Hematopoietic multipotent progenitor cell treated with erythropoietin and hydrocortisone succinate and interleukin-3 and kit ligand, for 8 days (in vitro differentiated cells): ENCODE measurements at places on chromosomes 1 and 21.

- DNase-seq, result no peak
Measured at GRCh38 chr1:2493218-2493617, 17.1 kb downstream of the PLCH2 start.

- no peak for DNase-seq
Measured at GRCh38 chr1:219427989-219428388, 184.9 kb downstream of the ZC3H11B start.

DNA sequence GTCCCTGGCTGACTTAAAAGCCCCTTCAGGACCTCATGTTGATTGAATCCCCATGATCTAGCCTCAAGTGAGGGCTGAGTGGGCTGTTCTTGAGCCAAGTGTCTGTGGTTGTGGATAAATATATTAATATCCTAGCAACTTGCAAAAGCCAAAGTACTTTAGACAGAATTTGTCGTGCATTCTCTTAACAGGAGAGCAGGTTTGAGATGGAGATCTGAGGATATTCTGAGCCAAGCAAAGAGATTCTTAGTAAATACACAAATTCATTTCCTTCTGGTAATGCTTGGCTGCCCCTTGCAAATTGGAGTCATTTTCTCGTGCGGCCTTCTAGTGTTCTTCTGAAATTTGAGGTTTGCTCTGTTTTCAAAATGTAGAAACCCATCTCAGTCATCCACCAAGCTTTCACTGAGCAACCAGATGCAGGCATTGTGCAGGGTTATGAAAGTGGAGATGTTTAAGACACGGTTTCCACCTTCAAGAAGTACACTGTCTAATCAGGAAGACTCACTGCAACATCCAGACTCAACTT is 242.1 kb upstream of the JUN start:
- no peak for DNase-seq

GRCh38 chr1:246111570-246111969 is 395.5 kb downstream of the SMYD3 start:
- no peak for DNase-seq

GRCh38 chr1:27011976-27012563 is 580 bp downstream of the TENT5B start:
- no peak for DNase-seq

- peak; percentile 98 for DNase-seq
Measured at GRCh38 chr1:117612517-117613248, 6.8 kb downstream of the TENT5C start.

GRCh38 chr1:236280438-236281197 is 1.1 kb downstream of the ERO1B start:
- DNase-seq, result no peak

DNA sequence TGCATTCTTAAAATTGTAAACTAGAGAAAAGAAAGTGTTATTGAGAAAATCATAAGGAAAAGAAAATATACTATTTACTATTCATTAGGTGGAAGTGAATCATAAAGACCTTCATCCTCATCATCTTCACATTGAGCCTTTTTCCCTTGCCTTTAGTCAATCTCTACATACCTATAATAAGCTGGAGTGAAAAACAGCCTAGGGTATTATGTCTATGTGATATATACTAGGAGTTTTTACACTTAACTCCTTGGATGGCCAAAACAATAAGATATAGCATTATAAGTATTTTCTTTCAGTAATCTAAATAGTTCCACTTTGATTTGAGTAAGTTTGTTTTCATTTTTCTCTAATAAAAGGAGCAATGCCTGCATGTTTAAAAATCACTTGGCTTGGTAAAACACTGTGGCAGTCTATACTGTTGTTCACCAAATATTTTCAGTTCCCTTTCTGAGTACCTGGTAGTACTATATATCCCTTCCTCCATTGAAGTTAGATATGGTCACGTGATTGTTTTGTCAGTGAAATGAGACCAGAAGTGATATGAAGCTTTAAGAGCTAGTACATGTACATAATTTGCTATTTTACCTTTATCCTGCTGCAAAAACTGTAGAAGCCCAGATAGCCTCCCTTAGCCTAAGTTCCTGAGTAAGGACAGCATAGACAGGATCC is 78.3 kb downstream of the CLEC20A start:
- no peak for DNase-seq

DNA sequence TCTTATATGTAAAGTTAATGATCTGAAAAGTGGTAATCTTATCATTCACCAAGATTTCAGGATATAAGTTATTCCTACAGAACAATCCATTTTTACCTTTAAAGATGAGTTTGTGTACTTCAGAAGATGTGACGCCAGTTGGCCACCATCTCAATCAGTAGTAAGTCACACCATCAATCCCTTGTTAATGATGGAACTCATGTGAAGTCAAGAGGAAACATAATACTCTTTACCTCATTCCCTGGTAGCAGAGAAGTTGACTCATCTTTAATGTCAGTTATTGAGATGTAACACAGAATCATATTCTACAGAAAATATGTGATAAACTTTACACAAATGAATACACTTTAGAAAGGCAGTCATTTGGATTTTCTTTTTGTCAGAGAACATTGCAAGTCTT is 38.2 kb downstream of the MRPL39 start:
- DNase-seq, result no peak

DNA sequence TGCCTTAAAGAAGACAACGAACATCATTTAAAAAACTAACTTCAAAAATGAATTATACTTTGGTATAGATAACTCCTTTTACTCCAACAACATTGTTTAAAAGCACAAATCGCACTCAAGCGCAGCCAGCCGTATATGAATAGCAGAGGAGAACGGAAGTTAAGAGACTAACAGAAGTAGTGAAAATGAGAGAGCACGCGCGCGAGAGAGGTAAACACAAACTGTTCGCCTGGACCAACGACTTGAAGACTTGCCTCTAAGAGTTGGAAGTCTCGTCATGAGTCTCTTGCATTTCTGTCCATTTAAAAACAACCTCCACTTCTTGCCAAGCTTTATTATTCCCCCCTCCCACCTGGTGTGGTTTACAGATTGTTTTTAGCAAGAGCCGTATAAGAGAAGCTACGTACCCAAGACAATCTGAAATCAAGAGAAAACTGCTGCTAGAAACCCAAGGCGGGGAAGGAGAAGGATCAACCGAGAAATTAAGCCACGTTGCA is 479 bp downstream of the SELENOF start:
- DNase-seq, result no peak

DNA sequence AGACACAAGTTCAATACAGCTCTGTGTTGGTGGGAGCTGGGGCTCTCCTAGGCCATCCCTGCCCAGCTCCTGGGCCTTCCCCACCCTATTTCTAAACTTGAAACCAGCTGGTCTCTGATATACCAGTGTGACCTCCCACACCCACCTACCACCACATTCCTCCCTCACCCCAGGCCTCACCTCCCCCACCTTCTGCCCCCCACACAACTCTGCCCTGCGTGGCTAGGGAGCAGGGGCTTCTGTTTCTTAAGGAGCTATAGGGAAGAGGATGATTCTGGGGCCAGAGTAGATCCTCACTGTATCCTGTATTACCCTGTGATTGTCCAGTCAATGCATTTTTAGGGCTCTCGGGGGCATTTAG is 16.5 kb downstream of the NES start:
- no peak for DNase-seq

DNA sequence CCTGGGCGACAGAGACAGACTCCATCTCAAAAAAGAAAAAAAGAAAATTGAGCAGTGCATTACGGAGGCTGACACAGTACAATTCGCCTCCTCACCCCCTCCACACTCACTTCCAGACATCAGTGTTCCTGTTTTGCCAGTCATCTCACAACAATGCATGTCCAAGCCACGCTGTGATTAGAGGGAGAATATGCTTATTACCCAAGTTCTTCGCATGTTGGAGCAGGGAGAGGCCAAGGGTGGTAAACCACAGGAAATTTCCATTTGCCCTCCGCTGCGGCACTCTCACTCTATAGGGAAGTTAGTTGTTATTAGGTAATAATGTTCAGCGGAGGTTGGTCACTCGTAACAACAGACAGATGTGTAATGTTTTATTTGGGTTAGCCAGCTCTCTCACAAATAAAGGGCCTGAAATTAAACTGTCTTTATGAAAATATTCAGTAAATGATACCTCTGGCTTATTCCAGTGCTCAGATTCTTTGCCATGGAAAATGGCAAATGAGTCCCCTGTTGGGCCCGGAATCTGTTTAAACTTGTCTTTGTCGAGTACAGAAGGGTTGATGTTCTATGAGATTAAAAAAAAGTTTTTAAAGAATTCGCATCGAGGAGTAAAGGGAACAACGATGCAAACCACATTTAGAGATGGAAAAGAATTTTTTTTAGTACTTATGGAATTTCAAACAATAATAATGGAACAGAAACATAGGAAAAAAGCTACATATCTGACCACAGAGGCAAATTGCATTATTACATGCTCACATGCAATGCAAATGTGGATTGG is 33.1 kb downstream of the KCNJ15 start:
- DNase-seq, result peak; percentile 19

DNA sequence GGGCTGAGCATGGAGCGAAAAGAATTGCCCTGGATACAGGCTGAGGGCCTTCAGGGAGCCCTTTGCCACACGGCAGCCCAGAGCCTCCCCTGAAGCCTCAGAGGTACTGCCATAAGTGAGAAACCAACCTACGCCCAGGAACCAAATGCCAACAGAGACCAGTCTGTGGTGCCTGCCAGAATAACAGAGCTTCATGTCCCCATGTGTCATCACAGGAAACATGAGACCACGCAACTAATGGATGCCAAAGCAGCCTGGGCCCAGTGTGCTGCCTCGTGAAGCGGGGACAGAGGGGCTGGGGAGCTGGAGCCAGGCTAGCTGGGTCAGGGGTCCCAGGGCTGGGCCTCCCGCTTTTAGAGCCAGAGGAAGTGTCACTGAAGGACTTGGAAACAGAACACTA is 18.7 kb upstream of the STUM start:
- DNase-seq, result no peak

- DNase-seq, result no peak
Measured at GRCh38 chr1:35605071-35605866, 32.2 kb downstream of the TFAP2E start.

DNA sequence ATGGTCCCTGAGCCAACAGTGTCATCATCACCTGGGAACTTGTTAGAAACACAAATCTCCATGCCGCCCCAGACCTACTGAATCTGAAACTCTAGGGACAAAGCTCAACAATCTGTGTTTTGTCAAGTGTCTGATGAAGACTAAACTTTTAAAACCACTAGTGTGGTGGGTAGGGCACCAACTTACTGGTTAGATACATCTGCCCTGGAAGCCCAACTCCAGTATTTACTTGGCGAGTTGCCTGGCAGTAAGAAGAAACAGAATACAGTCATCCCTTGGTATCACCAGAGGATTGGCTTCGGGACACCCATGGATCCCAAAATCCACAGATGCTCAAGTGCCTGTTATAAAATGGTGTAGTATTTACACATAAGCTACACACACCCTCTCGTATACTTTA is 367.9 kb upstream of the DUSP10 start:
- no peak for DNase-seq

GRCh38 chr1:96281491-96281890 is 440.1 kb upstream of the PTBP2 start:
- DNase-seq, result no peak

GRCh38 chr1:66412704-66413103 is 121.2 kb upstream of the SGIP1 start:
- DNase-seq, result no peak

GRCh38 chr1:78081980-78082860 is 36.5 kb downstream of the GIPC2 start:
- DNase-seq, result no peak

GRCh38 chr1:175317779-175318178 is 125.2 kb upstream of the KIAA0040 start:
- no peak for DNase-seq

DNA sequence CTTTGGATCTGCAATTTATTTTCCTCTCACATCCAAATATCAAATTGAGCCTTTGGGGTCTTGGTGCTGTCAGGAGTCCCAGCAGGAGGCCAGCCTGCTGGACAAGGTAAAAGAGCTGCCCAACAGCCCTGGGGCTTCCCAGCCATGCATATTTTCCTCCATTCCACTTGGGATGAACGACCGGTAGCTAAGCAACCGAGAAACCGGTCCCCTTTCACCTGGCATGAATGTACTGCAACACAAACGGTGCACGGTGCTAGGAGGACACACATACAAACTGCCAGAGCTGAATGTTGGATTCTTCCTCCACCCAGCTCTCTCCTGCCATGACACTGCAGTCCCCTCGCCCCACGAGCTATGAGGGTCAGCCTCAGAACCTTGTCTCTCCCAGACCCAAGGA is 42.7 kb downstream of the BCAR3 start:
- DNase-seq, result no peak

DNA sequence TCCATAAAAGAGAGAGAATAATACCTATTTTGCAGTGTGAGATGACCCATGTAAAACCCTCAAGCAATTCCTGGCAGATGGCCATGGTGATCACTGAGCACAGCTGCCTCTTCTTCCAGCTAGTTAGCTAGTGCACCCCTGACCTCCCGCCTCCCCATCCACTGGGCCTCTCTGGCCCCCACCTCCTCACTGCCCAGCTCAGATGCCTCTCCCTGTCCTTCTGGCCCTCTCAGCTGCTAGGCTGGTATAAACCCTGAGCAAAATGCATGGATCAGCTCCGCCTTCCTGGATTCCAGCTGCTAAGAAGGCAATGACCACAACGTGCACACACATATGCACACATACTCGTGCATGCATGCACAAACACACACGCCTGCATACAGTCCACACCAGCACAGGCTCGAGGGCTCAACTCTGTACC is 117.2 kb downstream of the DMRTB1 start:
- no peak for DNase-seq

GRCh38 chr1:31805318-31805717 is 10.5 kb downstream of the SPOCD1 start:
- DNase-seq, result no peak

GRCh38 chr1:9687874-9688582 is 36.5 kb downstream of the PIK3CD start:
- no peak for DNase-seq

DNA sequence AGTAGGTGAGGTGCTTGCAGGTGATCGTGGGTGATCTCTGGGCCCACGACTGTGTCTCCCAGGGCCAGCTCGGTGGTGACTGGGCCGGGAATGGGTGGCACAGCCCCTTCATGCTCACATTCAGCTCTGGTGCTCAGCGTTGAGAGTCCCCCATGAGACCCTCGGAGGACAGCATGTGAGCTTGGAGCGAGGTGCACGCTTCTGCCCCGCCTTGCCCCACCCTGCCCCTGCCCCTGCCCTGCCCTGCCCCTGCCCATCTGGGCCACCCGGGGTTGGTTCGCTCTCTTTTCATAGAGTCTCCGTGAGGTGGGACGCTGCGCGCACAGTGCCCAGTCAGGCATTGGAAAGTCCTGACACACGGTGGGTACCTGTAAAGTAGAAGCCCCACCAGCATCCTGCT is 75.3 kb upstream of the ACTL8 start:
- DNase-seq, result no peak

GRCh38 chr1:245807954-245808719 is 653.4 kb downstream of the KIF26B start:
- DNase-seq, result no peak

- no peak for DNase-seq
Measured at GRCh38 chr1:109136766-109137165, 22.9 kb downstream of the ELAPOR1 start.

DNA sequence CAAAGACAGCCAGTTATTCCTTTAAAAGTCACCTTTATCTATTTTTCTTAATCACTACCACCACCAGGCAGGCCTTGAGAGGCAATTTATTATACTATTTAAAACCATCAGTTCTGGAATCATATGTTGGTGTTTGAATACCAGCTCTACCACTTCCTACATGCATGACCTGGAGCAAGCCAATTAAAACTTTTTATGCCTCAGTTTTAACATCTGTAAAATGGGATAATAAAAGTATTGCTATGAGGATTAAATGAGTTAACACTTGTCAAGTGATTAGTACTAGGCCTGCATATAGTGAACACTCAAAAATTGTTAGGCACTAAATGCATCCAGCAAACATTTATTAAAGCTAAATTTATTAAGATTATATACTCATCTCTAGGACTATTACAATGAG is 49.2 kb upstream of the ADORA3 start:
- DNase-seq, result no peak
